ENCODE measurements at places on chromosomes 13 and 19.

DNA sequence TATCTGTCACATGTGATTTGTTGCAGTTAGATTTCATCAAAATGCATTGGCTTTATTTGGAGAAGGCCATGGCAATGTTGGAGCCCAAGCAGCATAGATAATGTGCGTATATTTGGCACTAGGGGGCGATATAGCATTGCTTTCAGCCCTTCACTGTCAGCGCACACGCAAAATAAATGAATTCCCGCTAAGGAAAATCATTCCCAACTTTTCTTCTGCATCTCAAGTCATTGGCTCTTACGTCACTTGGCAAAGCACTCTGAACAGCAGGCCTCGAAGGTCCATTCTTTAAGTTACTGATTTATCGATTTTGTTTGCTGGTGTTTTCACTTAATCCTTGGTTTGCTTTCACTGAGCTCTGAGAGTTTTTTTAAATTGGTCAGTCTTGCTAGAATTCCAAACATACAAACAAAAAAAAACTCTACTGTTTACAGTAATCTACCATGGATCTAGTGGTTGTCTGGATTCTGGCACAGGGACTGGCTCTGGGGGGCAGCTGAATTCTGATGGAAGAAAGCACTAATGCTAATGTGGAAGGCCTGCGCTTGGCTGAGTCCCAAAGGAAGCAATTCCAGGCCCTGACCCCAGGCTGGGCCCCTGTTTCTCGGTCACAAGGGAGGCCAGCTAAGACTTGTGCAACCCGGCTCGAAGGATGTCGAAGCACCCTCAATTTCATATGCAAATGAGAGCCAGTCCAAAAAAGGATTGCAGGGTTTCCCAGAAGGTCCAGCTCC lies 97.7 kb upstream of the IPO5 start:
- DNase-seq, result peak; percentile 75

DNA sequence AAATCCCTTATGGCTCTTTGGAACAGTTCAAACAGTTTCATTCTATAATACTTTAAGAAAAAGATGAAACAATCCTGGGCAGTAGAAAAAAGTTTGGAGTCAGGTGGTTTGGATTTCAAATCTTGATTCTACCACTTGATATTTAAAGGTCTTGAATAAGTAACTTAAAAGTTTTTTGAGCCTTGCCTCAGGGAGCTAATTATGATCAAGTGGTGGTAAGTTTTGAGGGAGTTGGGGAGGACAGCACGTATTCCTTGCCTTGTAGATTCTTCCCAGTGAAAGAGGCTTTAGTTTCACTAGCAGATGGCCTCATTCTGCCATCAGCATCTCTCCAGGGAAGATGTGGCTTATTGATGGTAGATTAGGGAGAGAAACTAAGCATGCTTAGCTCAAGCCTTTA lies 168.4 kb upstream of the CSNK1A1L start:
- no peak for DNase-seq

GRCh38 chr19:28737021-28737895 lies 475.7 kb downstream of the UQCRFS1 start:
- DNase-seq, result peak; percentile 30

- DNase-seq, result no peak
Measured at GRCh38 chr13:73828811-73829210, 305.4 kb downstream of the KLF12 start.

DNA sequence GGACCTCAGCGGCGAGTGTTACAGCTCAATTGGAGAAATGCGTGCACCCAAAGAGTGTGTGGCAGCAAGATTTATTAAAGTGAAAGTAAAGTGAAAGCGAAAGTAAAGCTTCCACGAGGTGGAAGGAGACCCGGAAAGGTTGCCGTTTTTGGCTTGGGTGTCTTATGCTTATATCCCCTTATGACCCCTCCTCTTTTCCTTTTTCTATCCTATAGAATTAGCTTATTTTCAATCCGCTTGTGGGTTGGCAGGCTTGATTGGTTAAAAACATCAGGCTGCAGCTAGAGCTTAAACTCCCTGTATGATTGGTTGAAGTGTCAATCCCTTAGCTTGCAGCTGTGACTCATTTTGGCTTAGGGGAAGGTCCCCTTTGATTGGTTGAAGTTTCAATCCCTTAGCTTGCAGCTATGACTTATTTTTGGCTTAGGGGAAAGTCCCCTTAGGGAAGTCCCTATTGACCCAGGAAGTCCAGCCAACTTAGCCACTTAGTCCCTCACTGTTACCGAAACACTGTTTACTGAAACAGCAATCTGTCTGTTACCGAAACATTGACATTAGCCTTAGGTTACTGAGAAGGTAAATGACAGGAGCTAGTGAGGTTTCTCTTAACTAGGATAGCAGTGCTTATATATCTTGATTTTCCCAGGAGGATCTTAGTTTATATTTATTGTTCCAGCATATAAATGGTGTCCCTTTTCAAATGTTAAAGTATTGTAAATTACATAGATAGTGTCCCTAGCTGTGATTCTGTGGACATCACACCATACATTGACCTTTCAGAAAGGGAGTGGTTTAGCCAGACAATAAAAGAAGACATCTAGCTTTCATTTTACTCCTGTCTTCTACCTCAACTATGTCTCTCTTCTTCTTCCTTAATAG lies 575.8 kb downstream of the DACH1 start:
- DNase-seq, result peak; percentile 83

- peak; percentile 33 for DNase-seq
Measured at GRCh38 chr13:27334774-27335435, 64.3 kb downstream of the RASL11A start.

DNA sequence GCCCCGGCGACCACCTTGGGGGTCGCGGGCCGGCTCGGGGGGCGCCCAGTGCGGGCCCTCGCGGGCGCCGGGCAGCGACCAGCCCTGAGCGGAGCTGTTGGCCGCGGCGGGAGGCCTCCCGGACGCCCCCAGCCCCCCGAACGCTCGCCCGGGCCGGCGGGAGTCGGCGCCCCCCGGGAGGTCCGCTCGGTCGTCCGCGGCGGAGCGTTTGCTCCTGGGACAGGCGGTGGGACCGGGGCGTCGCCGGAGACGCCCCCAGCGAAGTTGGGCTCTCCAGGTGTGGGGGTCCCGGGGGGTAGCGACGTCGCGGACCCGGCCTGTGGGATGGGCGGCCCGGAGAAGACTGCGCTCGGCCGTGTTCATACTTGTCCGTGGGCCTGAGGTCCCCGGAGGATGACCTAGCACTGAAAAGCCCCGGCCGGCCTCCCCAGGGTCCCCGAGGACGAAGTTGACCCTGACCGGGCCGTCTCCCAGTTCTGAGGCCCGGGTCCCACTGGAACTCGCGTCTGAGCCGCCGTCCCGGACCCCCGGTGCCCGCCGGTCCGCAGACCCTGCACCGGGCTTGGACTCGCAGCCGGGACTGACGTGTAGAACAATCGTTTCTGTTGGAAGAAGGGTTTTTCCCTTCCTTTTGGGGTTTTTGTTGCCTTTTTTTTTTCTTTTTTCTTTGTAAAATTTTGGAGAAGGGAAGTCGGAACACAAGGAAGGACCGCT lies 729 bp downstream of the STK11 start:
- no peak for DNase-seq

DNA sequence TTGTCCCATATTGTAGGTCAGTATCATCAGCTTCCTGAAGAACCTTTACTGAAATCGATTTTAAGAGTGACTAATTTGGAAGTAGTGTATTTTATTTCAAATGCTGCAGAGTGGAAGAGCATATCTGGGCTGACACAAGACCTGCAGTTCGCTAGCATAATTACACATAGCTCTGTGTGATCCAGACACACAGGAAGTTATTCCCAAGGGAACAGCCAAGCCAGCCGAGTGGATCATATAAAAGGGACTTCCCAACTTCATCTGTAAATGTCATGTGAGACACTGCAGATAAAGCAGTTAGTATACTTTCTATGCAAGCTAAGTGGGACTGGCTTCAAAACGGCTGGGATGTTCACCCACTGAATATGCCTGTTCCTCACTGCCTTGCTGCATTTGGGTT lies 760.4 kb downstream of the SLITRK1 start:
- DNase-seq, result no peak

DNA sequence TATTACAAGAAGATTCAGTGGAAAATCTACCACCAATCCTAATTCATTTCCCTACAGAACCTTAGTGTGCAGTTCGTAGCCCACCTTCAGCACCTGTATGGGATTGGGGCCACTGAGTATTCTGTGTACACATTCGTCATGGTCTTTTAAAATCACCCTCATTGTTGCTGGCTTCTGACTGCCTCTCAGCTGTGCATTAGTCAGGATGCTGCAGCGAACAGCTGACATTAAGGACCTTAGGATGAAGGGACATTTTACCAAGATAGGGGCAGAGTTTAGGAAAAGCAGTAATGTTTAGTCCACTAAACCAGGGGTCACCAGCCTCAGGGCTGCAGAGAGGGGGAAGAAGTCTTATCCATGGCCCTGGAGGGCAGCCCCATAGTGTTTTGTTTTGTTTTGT lies 176.5 kb downstream of the COL4A1 start:
- DNase-seq, result no peak

DNA sequence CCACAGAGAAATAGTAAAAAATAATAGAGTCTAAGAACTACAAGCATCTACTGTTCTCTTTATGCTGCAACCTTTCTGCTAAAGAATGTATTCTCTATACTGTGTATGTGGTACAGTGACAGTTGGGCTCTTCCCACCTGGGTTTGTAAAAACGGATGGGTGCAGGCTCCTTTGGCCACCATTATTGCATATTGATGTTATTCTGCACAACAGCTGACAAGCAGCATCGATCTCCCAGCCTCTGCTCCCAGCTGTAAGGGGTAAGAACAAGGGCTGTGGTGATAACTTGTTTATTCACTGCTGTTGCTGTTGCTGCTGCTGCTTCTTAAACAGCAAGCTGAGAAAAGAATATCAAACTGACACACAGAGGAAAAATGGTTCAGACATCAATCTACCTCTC lies 56.1 kb downstream of the KCNRG start:
- no peak for DNase-seq

- DNase-seq, result no peak
Measured at GRCh38 chr13:99803141-99803540, 168.4 kb downstream of the ZIC5 start.

DNA sequence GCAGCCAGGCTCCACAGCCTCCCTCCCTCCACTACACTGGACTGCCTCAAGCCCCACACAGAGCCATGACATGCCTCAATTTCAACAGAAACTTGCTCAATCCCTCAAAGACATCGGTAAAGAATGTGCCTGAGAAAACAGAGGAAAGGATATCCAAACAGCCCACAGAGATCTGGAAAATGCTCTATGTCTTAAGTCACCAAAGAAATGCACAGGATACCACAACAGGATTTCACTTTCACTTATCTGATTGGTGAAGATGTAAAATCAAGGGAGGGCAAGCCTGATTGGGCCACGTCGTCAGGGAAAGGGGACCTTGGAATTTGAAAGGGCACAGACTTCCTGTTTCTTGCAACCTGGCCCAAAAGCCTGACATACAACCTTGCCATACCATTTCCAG lies 14.2 kb downstream of the CACNA1A start:
- DNase-seq, result no peak

- DNase-seq, result no peak
Measured at GRCh38 chr19:33721735-33722297, 74.9 kb upstream of the KCTD15 start.

- DNase-seq, result no peak
Measured at GRCh38 chr13:109182777-109183465, 553.5 kb downstream of the MYO16 start.

DNA sequence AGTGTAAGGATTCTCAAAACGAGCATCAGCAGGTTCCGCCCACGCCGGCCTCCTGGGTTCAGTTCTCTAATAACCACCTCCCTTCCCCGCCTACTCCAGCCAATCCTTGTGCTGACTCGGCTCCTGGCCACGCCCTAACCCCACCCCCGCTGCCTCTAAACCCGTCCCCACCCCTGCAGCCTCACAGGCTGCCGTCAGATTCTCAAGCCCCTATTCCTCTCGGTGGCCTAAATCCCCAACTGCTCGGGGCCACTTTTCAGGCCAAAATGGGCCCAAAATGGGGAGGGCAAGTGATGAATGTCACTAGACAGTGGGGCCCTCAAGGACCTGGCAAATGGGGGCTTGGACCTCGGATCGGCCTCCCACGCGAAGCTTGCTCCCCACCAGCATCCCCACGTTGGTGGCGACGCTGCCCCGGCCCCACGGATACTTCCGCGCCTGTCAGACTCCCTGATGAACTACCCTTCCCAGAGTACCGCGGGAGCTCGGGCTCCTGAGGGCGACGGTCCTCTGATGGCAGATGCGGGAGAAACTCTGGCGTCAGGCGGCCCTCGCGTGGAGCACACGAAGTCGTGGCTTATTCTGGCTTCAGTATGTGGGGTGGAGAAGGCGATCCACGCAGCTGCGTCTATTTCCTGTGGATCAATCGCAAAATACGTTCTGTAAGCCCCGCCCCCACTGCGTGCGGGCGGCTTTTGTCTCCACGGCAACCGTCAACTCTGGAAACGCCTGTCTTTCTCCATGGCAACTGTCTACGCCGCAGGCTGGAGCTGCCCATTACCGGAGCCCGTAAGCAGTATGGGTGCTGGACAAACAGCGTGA lies 24.8 kb downstream of the ZNF473 start:
- DNase-seq, result peak; percentile 70

DNA sequence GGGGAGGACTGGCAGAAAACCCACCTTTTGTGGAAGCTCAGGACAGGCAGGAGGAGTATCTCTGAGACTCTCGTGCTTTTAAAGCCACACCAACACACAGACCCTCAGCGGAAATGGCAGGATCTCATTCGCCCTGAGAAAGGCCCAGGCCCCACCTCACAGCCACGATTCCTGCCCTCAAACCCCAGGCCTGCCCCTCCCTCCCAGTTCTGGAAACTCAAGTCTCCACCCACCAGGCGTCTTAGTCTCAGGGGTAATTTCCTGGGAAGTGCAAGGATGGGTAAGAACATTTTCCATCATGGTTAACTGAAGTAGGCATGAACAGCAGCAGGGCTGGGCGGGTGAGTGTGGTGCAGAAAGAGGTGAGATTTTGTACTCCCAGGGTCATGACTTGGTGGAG lies 8.0 kb upstream of the PDE4C start:
- DNase-seq, result no peak
